ELR (cell line): ENCODE measurements at places on chromosomes 1 and 21.

- DNase-seq: no peak
Measured at GRCh38 chr1:12496154-12496961, 121.7 kb downstream of the DHRS3 start.

DNA sequence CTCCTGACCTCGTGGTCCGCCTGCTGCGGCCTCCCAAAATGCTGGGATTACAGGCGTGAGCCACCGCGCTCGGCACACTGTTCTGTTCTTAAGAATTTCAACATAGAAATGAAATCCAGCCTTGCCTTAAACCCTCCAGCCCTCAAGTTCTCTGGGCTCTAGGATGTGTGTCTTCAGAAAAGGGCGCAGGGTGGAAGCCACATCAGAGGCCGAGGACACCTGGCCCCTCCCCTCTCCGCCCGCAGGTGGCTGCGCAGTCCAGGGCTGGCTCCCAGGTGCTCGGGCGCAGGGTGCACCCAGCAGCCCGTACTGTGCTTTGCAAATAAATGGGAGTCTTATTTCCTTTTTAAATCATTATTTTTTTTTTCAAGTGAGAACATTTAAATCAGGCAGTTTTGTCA is 2.0 kb upstream of the C1orf174 start:
- no peak for DNase-seq

DNA sequence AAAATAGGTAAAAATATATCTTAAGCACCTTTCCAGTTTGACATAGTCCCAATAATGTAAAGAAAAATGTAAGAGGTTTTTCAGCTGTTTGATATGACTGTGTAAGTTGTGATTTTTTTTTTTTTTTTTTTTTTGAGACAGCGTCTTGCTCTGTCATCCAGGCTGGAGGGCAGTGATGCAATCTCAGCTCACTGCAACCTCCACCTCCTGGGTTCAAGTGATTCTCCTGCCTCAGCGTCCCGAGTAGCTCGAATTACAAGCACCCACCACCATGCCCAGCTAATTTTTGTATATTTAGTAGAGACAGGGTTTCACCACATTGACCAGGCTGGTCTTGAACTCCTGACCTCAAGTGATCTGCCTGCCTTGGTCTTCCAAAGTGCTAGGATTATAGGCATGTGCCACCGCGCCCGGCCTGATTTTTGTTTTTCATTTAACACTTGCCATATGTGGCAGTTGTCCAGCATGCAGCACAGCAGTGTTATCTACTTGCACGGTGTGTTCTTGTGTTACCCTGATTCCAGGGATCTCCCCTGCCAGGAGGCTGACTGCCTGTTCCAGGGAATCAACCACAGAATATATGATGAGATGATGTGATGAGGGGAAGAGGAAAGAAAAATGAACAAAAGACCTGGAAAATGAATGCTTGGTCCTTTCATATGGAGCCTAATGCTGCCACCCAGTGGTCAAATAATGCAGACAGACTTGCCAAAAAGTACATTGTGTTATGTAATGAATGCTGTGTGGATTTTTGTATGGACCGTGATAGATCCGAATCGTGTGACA is 79.0 kb downstream of the RAVER2 start:
- peak; percentile 87 for DNase-seq

DNA sequence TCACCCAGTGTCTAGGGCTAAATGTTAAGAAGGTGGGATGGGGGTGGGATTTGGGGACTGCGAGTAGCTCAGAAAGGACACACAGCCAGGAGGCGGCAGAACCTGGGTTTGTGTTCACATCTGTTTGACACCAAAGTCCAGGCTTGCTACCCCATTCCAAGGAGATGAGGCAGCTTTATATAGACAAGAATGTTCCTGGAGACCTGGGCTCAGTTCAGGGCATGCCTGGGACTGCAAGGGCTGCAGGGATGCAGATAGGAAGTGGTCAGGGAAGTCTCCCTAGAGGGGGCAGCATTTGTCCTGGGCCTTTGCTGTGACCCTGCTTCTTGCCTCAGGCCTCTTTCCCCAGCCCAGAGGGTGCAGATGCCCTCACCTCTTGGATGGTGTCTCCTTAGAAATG is 16.3 kb downstream of the PADI3 start:
- DNase-seq: peak; percentile 40

- DNase-seq: peak; percentile 62
Measured at GRCh38 chr1:246565751-246566127, 322 bp downstream of the TFB2M start.

DNA sequence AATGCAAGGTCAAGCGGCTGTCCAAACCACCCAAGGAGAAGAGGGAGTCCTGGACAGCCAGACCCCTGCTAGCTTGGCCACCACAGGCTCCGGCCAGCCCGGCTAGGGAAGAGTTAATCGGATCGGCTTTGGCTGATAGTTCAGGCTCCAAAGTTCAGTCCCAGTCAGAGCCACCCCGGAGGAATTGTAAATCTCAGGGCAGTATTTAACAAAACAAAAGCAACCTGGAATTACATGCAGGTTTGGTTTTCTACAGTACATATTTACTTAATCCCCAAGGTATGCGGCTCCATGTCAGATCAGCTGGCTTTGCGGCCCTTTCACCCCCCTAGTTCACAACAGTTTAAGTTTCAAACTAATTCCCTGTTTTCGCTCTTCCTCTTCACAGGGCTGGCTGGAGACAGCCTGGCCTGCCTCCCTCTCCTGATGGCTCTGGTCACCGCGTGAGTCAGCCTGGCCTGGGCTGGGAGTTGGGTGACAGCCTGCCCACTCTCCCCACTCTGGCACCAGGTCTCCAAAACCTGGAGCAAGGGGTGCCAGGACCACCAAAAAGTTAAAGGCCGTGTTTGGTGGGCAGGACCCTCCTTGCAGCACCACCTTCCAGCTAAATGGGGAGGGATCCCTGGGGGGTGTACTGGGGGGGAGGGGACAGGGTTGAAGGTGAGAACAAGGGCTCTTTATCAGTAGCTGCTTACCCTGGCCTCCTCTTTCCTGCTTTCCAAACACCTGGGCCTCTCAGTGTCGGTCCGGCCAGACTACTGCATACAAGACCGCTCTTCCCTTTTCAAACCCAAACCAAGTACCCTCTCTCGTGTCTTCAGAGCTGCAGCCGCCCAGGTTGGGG is 1.9 kb downstream of the DHRS3 start:
- peak; percentile 64 for DNase-seq

DNA sequence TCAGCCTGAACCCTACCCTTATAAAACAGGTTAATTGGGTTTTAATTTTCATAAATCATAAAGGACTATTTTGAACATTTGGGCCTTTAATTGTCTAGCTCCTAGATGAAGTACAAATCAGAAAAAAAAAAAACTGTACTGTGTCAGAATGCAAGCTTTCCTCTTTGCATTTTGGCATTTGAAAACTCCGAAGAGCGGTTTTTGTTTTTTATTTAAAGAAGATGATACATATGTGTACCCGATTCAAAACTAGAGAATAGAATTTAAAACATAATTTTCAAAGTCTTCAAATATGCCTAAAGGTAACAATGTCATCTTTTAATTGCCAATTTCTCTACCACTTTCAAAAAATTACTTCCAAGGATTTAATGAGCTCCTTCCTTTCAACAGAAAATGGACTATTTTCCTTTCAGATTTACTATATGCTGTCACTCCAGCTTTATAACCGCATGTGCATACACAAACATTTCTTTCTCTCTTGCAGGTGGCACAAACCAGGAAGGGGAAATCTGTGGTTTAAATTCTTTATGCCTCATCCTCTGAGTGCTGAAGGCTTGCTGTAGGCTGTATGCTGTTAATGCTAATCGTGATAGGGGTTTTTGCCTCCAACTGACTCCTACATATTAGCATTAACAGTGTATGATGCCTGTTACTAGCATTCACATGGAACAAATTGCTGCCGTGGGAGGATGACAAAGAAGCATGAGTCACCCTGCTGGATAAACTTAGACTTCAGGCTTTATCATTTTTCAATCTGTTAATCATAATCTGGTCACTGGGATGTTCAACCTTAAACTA is 33.7 kb downstream of the MRPL39 start:
- DNase-seq: peak; percentile 99

DNA sequence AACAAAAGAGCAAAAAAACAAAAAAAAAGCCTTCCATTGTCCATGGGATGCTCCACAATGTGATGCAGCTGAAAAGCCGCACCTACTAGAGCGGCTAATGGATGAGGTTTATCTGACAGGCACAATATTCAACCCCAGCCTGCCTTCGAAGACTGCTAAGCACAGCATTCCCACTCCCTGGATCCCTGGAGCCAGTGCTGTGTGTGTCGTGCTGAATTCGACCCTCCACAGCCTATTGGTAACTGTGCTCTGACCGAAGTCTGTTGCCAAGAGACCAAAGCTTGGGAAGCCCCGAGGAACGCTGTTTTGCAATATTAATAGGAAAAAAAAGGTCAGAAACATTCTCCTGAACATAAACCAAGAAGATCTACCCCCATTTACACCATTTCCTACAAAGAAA is 57.2 kb upstream of the PUM1 start:
- no peak for DNase-seq

DNA sequence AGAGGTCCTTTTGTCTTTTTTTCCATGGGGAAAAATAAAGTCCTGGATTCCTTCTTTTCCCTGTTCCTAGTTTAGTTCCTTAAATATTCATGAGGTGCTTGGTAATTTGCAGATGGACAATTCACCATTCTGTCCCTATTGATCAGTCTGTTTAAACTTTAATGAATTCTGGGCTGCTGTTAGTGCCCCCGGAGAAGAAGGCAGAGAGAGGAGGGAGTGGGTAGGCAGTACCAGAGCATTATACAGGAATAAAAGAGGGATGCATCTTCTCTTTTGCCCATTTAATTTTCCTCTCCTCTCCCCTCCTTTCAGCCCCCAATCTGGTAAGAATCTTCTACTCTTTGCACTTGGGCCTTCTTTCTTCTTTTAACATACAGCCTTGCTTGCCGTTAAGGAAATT is 25.9 kb downstream of the FGGY start:
- no peak for DNase-seq

DNA sequence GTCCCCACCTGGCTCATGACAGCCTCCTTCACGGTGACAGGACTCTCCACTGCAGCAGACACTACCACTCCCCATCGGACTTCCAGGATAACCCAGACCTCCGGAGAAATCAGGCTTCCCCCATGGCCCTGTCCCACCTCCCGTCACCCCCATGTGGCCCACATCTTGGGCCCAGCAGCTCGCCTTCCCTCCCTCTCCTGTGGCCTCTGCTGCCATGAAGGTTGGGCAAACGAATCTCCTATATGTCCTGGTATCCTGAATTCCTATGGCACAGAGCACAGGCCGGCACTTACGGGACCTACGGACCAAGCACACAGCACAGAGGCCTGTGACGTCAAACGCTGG is 82.0 kb downstream of the NPHP4 start:
- no peak for DNase-seq

GRCh38 chr1:89972024-89972423 is 22.9 kb upstream of the ZNF326 start:
- DNase-seq: no peak

DNA sequence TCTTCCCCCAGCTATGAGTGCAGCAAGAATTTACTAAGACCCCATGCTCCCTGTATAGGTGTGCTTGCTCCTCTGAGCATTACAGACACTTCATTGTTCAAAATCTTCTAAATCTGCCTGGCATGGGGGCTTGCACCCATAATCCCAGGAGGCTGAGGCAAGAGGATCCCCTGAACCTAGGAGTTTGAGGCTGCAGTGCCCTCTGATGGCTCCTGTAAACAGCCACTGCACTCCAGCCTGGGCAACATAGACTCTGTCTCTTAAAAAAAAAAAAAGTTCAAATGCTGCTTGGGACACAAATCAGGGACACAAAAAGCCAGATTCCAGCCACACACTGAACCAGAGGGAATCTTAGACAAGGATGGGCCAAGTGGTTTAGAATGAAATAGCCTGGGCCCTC is 3.4 kb upstream of the ACOT7 start:
- DNase-seq: no peak

- peak; percentile 60 for DNase-seq
Measured at GRCh38 chr1:21782349-21782867, 541 bp downstream of the USP48 start.

DNA sequence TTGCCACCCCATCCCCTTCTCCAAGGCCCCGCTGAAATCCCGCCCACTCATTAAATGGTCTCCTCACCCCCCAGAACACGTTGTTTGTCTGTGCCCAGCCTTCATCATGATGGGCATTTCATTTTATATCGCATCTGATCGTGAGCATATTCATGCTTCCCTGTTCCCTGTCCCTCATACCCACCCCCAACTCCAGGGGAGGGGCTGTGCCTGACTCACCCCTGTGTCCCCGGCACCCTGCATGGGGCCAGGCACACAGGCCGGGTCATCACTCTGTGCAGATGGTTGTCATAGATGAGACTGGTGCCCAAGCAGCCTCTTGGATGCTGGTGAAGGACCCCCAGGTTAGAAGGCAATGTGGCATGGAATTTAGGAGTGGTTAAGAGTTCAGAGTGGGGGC is 11.0 kb downstream of the CAMK2N1 start:
- DNase-seq: no peak

GRCh38 chr1:16189921-16190621 is 22.4 kb downstream of the ARHGEF19 start:
- DNase-seq: no peak

GRCh38 chr1:64984737-64985136 is 18.4 kb upstream of the JAK1 start:
- no peak for DNase-seq

- no peak for DNase-seq
Measured at GRCh38 chr1:226216056-226216455, 7.4 kb upstream of the MIXL1 start.

- no peak for DNase-seq
Measured at GRCh38 chr21:27320868-27321267, 354.0 kb upstream of the ADAMTS5 start.

DNA sequence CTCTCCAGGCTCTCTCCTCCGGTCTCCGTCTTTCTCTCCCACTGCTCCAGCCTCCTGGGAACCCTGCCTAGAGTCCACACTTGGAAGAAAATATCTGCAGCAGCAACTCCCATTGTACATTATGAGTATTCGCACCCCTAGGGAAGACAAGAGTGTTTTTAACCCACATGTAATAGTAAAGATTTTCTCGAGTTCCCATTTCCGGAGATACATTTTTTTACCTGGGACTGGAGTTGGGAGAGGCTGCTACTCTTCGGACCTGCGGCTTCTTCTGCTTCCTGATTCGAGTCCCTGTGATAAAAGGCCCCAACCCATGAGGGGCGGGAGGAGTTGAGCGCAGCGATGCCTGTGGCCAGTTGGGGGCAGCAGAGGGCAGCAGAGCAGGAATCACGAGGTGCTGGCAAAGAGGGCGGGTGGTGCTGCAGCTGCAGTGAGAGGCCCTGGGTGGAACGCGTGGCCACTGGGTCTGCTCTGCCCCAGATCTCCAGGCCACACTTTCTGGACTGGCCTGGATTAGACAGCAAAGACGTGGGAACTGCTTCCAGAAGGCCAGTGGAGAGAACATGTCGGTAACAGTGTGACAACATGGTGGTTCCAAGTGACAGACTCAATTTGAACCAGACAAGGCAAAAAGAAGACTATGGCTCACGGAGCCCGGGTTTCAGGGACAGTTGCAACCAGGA is 221.0 kb upstream of the CSF3R start:
- DNase-seq: peak; percentile 63
